Stimulated activated CD8-positive, alpha-beta memory T cell treated with anti-CD3 and anti-CD28 coated beads, Interleukin-2, amount 100 ng/mL, for 1 hour (primary cell): ENCODE measurements at places on chromosomes 7 and 10.

DNA sequence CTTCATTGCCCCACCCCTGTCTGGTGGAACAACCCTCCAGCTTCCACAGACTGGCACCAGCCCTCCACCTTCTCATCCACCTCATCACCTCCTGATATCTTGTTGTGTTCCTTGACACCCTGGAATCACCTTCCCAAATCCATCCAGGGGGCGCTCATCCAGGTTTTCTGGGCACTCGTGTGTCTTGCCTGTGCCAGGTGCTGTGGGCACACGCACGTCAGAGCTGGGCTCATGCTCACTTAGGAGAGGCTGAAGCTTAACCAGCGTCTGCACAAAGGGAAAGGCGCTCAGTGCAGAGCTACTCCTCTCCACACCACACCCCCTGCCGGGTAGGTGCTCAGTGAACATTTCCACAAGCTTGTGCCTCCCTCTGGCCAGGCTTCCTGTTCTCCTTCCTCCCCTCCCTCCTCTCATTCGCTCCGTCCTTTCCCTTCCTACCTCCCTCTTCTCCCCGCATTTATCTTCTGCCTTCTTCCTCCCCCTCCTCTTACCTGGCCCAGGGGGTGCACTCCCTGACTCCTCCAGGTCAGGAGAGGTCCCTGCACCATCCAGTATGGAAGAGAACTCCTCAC lies 4.8 kb downstream of the ADCYAP1R1 start:
- no peak for DNase-seq

DNA sequence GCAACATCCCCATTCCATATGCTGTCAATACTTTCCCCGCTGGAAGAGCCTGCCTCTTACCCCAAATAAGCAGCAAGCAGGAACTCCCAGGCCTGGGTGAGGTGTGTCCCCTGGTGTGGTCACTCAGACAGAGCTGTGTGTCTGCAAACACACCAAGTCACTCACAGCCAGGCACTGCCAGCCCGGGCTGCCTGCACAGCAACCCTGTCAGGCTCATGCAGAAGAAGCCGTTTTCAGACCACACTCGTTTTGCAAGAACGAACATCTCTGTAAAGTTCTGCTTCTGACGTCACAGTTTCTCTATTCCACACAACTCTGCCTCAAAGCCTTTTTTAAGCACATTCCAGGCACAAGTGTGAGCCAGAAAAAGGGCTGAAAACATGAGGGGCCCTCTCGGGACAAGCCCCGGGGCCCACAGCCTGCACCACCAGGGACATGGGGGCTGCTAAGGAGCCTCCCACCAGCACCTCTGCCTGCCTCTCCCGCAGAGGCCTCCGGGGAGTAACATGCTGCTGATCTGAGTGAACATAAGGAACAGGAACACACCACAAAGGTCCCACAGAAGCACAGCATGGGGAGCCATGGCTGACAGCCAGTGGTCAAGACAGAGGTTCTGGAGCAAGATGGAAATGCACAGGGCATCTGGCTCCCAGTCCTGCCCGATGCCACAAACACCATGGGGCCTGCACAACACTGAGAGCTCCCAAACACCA lies 11.4 kb downstream of the PTPRN2 start:
- no peak for DNase-seq

DNA sequence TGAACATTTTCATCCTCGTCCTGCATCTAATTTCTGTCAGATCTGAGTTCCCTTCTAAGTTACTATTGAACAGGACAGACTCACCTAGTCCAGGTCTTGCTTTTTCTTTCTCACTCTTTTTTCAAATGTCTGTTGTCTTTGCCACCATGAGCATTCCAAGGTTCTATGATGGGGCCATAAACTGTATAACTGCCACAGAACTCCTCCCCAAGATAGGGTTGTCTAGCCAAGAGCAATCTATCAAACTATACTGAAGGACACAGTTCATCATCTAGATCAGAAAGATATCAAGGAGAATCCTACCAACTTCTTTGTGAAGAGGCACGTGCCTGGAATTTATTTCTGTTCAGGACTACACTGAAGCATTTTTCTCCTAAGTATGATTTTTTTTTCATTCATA lies 50.1 kb upstream of the FEZF1 start:
- DNase-seq = no peak

DNA sequence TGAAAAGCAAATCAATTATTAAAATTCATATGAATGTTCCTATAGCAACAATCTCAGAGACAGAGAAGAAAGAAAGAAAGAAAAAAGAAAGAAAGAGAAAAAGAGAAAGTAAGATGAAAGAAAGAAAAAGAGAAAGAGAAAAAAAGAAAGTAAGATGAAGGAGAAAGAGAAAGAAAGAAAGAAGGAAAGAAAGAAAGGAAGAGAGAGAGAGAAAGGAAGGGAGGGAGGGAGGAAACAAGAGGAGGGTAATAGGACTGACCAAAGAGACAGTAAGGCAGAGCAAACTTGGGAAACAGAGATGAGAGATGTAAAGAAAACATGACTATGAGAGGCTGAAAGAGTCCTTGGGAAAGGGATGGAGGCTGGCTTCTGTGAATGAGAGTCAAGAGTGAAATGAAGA lies 458.4 kb downstream of the SORCS1 start:
- no peak for DNase-seq

GRCh38 chr10:35638101-35638500 lies 4.0 kb downstream of the FZD8 start:
- no peak for DNase-seq

GRCh38 chr7:135971366-135971725 lies 5.8 kb downstream of the MTPN start:
- no peak for DNase-seq
